ENCODE measurements at places on chromosomes 3 and 15.

GRCh38 chr15:63922261-63922904, 88.6 kb upstream of the HERC1 start:
- no peak for DNase-seq

GRCh38 chr15:62515696-62516395, 350.8 kb upstream of the C2CD4B start:
- peak; percentile 18 for DNase-seq

- no peak for DNase-seq
Observed at GRCh38 chr15:94263341-94264273, 32.2 kb downstream of the MCTP2 start.

DNA sequence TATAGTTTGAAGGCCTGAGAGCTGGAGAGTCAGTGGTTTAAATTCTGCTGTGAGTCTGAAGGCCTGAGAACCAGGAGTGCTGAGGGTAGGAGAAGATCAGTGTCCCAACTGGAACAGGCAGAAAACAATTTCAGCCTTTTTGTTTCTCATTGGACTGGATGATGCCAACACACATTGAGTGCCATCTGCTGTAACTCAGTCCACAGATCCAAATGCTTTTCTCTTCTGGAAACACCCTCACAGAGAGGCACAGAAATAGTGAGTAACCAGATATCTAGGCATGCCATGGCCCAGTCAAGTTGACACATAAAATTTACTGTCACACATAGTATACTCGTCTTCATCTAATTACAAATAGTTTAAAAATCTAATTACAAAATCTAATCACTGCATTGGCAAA, 100.8 kb downstream of the NEO1 start:
- DNase-seq, result no peak

- peak; percentile 55 for DNase-seq
Observed at GRCh38 chr3:45688194-45688881, 858 bp upstream of the SACM1L start.

Measured in astrocyte of the hippocampus (primary cell).